ENCODE measurements at places on chromosomes 7 and 10.

DNA sequence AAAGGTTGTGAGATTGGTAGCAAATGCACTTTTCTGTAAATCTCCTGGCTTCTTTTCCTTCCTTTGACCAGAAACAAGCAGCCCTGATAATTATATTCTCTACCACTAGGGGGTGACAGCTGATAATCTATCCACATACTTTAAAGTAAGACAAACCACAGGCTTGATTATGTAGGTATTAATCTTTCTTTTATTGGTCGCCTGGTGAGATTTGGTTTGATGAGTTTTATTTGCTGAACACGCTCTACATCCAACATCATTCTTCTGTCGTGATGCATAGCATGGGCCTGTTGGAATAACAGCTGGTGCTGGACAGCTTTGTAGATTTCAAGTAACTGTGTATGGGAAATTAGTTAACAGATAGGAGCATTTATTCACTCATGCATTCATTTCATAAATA is 63.5 kb downstream of the ZNF365 start:
- no peak for DNase-seq

DNA sequence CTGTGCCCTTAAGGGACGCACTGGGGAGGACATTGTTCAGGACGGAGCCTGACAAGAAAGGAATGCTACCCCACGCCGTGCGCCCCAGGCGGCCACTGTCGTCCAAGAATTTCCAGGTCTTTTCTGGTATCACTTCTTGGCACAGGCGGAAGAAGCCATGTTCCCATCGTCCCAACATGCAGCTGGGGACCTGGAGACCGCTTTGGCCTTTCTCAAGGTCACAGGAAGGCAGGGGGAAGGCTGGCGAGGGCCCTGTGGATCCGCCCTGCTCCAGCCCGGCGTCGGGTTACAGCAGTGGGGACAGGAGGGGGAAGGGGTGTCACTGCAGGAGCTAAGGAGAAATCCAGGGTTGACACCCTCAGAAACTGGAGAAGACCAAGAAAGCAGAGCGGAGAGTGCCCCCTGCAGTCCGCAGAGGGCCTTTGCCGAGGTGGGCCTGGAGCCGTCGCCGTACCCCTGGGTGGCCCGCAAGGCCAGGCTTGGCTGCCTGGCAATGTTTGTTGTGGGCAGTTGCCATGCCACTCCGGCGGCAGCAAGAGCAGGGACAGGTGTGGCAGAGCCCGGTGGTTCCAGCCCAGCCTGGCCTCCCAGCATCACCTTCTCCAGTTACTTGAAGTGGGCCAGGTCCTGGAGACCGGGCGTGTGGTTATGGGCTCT is 104.1 kb downstream of the LHPP start:
- no peak for DNase-seq

DNA sequence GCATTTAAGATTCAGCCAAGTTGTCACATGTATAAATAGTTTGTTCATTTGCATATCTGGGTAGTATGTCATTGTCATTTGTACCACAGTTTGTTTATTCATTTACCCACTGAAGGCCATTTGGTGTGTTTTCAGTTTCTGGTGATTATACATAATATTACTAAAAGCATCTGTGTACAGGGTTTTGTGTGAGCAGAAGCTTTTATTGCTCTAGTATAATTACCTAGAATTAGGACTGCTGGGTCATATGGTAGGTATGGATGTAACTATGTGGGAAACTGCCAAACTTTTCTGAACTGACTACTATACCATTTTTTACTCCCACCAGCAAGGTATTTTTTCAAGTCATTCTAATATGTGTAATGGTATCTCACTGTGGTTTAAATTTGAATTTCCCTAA is 584.0 kb upstream of the GHITM start:
- no peak for DNase-seq

- DNase-seq, result no peak
Observed at GRCh38 chr10:126331101-126331500, 57.2 kb downstream of the ADAM12 start.

- DNase-seq, result no peak
Observed at GRCh38 chr10:3949711-3950110, 164.7 kb upstream of the KLF6 start.

DNA sequence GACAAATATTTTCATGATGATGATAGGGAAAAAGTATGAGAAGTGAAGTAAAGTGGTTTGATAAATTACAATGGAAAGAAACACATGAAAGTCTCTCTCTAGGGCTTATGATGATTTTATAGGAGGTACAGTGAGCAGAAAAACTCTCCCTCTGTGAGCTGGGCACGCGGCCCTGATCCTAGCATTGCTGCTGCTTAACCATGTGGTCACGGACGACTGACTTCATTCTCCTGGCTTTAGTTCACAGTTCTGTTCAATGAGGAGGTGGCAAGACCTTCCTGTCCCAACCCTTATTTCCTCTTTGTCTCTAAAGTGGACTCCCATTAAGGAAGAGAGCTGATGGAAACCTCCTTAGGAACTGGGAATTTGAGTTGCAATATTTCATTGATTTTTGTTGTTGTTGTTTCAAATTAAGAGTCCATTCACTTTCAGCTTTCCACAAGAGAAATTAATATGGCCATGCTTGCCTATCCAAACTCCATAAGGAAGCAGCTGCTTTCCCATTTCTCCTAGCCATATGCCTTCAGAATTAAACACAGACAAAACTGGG is 8.2 kb upstream of the PON3 start:
- DNase-seq, result peak; percentile 5

- DNase-seq, result no peak
Observed at GRCh38 chr10:71205468-71205867, 6.9 kb upstream of the UNC5B start.

DNA sequence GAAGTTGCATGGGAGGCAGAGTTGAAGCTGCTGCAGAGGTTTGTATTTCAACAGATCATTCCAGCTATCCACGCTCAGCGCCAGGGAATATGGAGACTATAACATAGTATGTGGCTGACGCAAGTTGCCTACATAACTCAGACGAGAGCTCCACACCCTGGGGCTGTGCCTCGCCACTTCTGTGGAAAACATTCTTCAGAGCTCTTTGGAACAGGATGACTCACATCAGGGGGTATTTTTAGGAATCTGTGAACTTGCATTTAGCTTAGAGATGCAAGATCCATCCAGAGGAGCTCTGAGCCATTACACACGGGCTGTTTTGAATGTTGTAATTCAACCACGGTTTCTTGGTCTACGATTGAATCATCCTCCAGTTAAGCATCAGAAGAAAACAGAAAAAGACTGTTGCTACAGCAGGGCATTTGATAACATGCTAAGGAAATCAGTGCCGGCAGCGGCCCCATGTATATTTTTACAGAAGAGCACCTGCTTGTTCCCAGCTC is 481.5 kb upstream of the AKR1E2 start:
- DNase-seq, result no peak

DNA sequence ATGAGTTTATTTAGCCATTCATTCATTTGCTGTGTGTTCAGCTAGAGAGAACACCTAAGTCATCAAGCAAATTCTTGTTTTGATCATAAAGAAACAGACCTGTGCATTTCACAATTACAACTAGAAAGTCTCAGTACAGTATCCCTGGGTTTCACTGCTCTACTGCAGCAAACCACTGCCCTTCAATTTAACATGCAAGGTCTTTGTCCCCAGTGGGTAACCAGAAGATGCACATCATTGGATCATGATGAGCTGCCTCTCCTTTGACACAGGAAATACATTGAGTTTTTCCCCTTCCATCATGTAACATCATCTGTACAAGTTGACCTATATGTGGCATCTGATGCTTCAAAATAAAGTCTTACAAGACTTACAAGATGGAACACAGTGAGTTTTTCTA is 70.5 kb upstream of the MRLN start:
- no peak for DNase-seq

DNA sequence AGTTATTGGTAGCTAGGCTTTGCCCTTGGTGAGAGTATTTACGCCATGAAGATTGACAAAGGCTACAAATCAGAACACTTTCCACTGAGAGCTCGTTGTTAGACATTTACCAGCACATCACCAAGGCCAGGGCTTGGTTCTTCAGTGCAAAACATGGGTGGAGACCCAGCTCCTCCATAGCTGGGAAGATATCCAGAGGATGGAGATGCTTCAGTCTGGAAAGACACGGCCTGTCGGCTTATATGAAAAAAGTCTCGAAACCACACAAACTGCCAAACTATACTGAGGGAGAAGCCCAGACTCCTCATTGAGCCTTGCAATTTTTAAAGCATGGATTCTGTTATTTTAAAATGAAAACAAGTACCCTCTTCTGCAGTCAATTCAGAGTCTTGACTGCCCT is 83.4 kb upstream of the ANLN start:
- no peak for DNase-seq

- DNase-seq, result no peak
Observed at GRCh38 chr10:116765648-116766081, 23.3 kb upstream of the HSPA12A start.

- DNase-seq, result no peak
Observed at GRCh38 chr10:119454316-119454715, 88.2 kb downstream of the RGS10 start.

GRCh38 chr10:10500937-10501336 is 516.7 kb upstream of the CELF2 start:
- DNase-seq, result no peak

GRCh38 chr10:34667177-34667576 is 147.9 kb downstream of the PARD3 start:
- DNase-seq, result no peak

DNA sequence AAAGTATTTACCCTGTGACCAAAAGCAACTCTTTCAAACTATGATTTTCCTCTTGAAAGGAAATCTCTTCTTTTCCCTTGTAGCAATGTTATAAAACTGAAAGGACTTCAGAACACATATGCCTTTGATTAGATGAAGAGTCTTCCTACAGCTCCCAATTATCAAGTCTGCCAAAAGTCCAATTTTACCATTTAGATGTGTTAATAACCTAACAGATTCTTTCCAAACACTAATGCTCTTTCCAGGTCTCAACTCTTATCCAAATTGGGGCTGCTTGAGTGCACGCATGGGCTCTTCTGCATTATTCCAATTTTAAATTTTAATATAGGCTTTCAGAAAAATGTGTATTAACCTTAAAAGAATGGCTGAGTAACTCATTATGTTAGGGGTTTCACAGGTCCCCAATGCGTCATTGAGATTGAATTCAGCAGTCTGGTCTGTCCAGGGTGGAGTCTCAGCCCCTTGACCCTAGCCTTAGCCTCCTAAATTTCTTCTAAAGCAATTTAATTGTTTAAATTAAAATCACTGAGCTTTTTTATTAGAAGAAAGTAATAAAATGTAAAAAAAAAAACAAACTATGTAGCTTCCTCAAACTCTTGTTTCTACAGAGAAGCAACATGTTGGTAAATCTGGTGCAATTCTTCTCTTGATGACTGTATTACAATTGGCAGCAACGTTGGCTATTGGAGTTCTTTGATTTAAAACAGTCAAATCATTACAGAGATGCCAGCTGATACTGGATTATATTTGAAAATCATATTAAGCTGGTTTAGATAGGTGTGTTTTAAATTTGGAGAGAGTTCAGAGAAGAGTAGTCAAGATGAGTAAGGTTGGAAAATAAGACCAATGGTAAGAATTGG is 170.4 kb downstream of the DKK1 start:
- DNase-seq, result no peak

DNA sequence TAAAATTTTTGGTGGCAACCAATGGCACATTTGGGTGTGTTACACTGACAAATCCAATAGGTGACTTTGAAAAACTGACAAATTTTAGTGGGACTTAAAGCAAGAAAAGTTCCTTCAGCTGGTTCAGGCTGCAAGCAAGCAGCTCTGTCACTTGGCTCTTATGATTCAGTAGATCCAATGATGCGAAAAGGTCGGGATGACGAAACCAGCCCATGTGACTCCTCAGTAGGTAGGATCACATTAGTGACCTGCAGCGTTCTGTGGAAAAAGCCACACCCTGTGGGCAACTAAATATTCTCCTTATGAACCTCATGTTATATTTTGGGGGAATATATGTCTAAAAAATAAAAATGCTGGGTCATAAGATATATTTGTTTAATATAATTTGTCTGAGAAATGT is 13.3 kb upstream of the TSGA13 start:
- DNase-seq, result no peak

DNA sequence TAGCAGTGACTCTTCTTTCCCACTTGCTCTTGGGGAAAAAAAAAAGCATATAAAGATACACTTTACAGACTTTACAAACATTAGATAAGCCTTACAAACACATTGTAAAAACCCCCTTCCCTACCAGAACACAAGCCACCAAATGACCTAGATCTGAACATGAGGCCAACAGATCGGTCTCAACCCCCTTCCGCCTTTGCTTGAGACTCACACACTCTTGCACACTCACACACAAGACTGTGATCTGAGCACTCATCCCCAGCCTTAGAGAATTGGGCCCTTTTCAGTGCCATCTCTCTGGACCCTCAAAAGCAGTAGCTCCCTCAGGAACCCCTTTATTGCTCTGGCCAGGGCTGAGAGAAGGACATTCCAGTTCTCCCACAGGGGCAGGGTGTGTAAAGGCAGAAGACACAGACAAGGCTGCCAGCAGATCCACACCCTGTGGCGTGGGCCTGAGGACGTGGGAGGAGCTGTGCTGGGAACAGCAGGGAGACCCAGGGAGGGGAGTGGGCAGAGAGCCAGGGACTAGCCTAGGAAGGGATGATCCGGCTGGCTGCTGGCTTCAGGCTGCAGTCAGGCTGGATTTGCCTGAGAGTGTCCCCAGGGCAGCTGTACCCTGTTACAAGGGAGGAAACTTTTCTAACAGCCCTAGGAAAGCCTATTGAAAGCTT is 206.7 kb downstream of the KIAA1217 start:
- DNase-seq, result no peak

- DNase-seq, result no peak
Observed at GRCh38 chr10:62744136-62744535, 60.4 kb upstream of the ADO start.

- no peak for DNase-seq
Observed at GRCh38 chr10:1643161-1643907, 94.0 kb downstream of the ADARB2 start.

DNA sequence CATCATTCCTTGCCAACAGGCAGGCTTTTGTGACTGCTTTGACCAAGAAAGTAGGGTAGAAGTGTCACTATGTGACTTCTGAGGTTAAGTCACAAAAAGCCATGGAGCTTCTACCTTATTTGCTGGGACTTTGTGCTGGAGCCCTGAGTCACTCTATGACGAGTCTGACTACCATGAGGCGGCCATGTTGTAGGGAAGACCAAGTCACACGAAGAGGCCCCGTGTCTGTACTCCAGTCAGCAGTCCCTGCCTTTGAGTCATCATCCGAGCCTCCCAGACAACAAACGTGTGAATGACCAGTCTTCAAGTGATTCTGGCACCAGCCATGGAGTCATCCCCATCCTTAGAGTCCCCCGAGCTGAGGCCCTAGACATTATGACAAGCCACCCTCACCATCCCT is 3.5 kb upstream of the MYL10 start:
- no peak for DNase-seq

- no peak for DNase-seq
Observed at GRCh38 chr10:42879380-42880254, 97.0 kb downstream of the BMS1 start.

GRCh38 chr10:48247680-48248079 is 26.8 kb downstream of the FRMPD2 start:
- no peak for DNase-seq

Data from NCI-H1105 (cell line).